ENCODE measurements at places on chromosomes 6 and 20. TPM values are rescaled to one million over a fixed set of nuclear protein-coding genes. Genes with fewer than 3 reads are reported as not detected.

The CTAGE9 gene
- not detected for total RNA-seq

The LRRN4 gene
- 16.6 TPM for total RNA-seq

The SLC22A16 gene
- total RNA-seq: not detected

The NMBR gene
- not detected for total RNA-seq

The PPP1R3G gene
- 3.4 TPM for total RNA-seq

The PROCR gene
- total RNA-seq: 122 TPM

The FAM83D gene
- total RNA-seq: 3.6 TPM
